ENCODE measurements at places on chromosomes 13 and 19.

- DNase-seq, result no peak
Observed at GRCh38 chr19:15507068-15508034, 974 bp upstream of the CYP4F22 start.

- no peak for DNase-seq
Observed at GRCh38 chr13:44153496-44153895, 220.1 kb upstream of the SERP2 start.

- DNase-seq, result no peak
Observed at GRCh38 chr13:110232142-110232541, 74.8 kb downstream of the COL4A1 start.

DNA sequence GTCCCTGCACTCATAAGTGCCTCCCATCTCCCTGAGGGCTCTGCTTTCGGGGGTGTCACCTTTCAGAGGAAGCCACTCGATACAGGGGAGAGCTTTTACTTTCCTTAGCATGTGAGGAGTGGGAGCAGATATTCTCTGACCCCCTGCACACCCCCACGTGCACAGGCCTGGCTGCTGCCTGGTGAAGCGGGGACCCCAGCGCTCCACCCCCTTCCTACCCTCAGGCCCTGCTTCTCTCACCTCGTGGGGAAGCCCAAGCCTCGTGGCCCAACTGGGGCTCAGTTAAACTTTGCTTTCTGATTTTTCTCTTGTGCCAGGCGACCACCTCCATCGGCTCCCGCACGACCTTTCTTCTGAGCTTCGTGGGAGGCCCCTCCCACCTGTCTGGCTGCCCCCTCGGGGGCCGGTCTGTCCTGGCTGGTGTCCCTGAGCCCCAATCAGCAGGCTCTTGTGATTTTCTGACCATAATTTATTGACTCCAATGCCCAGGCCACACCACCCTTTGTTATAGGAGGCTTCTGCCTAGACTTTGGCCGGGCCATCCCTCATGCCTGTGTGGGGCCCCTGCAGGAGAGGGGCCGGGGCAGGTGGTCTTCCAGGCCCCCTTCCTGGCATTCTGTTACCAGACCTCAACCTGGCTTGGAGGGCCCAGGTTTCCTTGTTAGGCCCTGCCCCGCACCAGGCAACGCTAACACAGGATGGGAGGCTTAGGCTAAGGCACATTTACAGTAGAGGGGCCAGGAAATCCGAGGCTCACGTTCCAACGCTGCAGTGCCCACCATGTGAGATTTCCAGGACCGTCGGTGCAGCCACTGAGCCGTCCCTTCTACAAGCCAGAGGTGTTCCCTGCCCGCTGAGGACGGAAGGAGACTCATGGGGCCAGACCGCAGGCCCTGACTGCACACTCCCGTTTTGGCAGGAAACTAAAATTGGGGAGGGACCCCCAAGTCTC lies 3.7 kb downstream of the TMED1 start:
- no peak for DNase-seq

GRCh38 chr13:40082639-40083038 lies 427.2 kb downstream of the COG6 start:
- DNase-seq, result no peak

DNA sequence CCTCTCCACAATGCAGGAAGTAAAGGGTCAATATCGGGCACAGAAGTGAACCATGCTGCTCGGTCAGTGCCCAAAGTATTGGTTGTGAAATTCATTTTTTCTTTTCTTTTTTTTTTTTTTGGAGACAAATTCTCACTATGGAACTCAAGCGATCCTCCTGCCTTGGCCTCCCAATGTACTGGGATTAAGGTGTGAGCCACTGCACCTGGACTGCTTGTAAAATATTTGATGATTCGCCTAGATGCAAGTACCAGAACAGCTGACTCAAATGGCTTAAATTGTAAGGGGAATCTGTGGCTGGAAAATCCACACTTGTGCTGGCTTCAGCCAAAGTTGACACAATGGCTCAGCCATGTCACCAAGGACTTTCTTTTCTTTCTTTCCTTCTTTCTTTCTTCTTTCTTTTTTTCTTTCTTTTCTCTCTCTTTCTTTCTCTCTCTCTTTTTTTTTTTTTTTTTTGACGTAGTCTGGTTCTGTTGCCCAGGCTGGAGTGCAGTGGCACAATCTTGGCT lies 43.7 kb downstream of the NUMBL start:
- no peak for DNase-seq

- DNase-seq, result no peak
Observed at GRCh38 chr13:98141509-98142379, 1.1 kb upstream of the FARP1 start.

DNA sequence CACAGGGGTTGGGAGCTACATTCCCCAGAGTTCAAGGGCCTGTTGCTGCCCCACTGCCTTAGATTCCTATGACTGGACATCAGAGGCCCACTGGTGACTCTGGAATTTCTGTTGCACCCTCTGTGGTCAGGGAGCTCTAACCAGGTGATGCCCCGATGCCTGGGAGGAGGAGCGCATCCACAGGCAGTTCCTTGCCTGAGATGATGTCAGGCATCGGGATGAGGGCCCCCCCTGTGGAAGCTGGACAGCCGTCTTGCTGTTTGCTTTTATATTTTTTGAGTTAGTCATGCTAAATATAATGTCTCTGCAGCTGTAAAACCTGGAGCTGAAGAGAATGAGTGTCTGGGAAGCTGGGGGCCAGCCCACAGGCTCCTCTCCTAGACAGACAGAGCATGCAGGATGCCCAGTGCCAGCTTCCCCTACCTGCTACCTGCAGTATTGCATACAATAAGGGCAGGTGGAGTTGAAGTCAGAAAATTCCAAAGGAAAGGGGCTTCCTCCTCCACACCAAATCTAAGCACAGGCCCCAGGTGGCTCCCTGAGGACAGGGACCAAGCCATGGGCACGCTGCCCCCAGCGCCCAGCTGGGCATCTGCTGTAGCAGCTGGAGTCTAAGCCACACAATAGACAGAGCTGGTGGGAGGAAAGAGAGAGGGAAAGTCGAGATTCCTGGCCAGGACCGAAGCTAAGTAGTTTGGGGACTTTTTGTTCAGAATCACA lies 16.2 kb downstream of the COL4A2 start:
- DNase-seq, result no peak

DNA sequence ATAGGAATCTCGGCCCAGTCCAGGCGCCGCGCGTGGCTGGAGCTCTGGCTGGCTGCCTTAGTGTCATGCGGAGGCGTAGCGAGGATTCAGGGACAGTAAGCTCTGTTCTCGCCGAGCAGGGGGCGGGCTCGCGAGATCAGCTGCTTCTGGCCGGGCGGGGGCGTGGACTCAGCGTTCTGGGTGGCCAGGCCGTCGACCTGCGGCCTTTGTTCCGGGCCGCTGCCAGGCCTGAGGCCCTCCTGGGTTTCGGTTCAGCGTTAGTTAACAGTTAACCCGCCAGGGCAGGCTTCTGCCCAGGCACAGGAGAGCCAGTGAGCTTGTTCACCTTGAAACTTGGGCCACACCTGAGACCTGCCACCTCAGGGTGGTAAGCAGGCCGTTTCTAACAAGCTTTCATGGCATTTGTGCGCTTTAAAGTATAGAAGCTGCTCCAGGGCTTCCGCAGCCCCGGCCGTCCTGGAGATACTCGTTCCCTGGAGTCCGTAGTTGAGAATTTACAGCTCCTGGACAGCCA lies 332.2 kb upstream of the SGCG start:
- DNase-seq, result no peak

GRCh38 chr13:23547000-23547590 lies 23.1 kb upstream of the TNFRSF19 start:
- DNase-seq, result no peak

GRCh38 chr13:92103689-92104153 lies 705.3 kb downstream of the GPC5 start:
- DNase-seq, result no peak

DNA sequence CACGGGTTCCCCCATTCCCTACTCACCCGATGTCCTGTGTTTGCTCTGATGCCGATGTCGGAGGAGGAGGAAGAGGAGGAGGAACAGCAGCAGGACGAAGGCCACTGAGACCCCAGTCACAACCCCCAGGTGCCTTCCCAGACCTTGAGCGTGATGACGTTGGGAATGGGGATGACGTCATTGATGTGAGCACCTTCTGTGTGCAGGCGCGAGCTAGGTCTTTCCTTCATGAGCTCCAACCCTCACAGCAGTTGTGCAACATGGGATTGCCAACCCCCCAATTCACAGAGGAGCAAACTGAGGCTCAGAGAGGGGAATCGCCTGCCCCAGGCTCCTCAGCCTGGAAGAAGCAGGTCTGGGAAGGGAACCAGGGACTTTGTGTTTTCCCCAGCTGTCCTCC lies 4.2 kb downstream of the LILRB5 start:
- no peak for DNase-seq

DNA sequence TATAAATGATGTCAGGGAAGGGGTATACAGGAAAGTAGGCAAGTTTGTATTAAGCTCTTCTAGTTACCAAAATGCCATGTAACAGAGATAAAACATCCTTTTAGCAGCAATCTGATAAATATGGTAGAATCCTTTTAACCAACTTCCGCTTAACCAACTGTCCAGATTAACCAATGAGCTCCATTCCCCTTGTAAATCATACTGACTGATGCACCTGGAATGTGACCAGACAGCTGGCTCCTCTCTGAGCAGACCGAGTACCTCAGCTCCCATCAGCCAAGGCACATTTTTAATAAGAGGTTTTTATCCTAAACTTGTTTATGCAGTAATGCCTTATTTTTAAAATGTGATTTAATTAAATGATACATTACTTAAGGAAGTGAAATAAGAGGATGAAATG lies 66.4 kb downstream of the KLF12 start:
- no peak for DNase-seq

DNA sequence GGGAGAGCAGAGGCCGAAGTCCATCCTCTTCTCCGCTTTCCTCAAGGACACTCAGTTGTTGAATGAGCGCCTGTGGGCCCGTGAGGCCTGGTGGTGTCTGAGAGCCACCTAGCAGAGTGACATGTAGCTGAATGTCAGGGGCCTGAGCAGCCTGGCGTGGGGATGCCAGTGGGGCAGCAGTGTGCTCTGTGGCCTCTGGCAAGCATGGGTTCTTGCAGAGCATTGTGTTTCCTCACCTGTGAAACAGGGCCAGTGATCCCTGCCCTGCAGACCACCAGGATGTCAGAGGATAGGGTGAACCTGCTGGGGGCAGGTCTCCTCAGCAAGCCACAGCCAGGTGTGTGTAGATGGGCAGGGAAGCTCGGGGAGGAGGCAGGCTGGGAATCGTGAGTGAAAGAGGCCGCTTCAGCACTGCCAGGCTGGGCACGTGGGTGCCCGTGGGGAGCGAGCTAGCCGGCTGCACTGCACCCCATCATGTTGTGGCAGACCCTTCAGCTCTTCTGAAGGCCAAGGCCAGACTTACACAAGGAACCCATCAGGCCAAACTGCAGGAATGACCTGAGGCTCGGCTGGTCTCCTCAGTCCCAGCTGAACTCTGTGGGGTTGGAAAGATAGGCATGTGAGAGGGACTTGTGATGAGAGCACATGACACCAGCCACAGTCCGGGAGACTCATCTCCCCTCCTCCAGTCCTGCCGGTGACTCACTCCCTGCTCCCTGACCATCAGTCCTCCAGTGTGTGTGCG lies 5.0 kb downstream of the PPP1R37 start:
- peak; percentile 73 for DNase-seq

GRCh38 chr13:74389056-74389455 lies 254.9 kb upstream of the KLF12 start:
- DNase-seq, result no peak

DNA sequence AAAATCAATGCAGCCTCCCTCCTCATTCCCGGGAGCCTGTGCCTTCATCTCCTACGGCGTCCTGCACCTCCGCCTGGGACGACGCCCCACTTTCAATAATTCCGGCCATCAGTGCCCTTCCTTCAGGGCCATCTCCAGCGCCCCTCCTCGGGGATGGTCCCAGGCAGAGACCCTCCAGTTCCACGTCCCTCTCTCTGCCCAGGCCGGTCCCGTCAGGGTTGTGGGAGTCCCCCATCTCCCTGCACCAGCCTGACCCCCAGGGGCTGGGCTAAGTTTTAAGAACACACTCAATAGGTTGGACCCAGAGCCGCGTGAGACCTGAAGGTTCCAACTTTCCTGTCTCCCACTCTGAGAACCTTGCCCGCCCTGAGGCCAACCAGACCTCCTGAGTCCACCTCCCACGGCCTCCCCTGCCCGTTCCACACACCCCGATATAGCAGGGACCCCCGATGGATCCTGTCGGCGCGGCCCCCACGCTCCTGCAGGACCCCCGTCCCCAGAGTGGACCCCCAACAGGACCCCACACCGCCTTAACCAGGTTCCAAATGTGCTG lies 646 bp downstream of the TMEM161A start:
- no peak for DNase-seq

- DNase-seq, result no peak
Observed at GRCh38 chr13:98921786-98922185, 56.1 kb downstream of the DOCK9 start.

DNA sequence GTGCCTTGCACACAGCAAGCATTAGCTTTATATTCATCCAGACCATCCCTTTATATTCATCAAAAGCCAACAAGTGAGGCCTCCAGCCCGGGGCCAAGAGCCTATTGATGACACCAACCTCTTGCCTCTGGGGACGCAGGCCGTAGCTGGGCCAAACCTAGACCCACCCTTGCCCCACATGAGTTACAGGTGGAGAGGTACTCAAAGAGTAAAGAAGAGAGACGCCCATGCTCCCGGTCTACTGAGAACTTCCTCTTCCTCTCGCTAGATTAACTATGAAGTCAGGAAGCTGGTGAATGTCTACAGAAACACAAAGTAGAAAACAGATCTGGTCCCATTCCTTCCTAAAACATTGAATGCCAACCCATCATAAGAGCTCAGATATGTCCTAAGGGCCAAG lies 3.8 kb upstream of the MLNR start:
- no peak for DNase-seq

GRCh38 chr13:108409730-108410129 lies 140.2 kb downstream of the TNFSF13B start:
- DNase-seq, result no peak

- peak; percentile 81 for DNase-seq
Observed at GRCh38 chr13:45340422-45341033, 455 bp downstream of the TPT1 start.

DNA sequence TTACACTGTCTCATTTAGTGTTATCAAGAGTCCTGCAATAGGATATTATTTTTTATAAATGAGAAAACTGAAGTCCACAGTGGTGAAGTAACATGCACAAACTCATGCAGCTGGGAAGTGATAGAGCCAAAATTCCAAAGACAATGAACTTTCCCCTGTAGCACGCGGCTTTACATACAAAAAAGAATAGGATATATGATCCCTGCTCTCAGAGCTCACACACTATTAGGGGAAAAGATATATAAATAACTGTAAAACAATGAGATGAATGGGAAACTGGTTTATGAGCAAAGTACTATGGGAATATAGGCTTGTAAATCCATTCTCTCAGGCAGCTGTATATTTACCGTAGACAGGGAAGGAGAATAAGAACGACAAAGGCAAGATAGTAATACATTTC lies 39.7 kb downstream of the THSD1 start:
- DNase-seq, result no peak

GRCh38 chr13:102198418-102199311 lies 203.2 kb downstream of the FGF14 start:
- DNase-seq, result no peak

GRCh38 chr13:40232311-40233040 lies 434.0 kb downstream of the FOXO1 start:
- DNase-seq, result no peak

- DNase-seq, result no peak
Observed at GRCh38 chr13:90768116-90768515, 579.4 kb upstream of the MIR17HG start.

Data from AG09309 (cell line).